ENCODE measurements at places on chromosomes 3 and 15.

GRCh38 chr15:76342382-76343201 lies 6.0 kb downstream of the ISL2 start:
- DNase-seq, result no peak

- no peak for DNase-seq
Observed at GRCh38 chr3:80606073-80606472, 838.3 kb upstream of the ROBO1 start.

DNA sequence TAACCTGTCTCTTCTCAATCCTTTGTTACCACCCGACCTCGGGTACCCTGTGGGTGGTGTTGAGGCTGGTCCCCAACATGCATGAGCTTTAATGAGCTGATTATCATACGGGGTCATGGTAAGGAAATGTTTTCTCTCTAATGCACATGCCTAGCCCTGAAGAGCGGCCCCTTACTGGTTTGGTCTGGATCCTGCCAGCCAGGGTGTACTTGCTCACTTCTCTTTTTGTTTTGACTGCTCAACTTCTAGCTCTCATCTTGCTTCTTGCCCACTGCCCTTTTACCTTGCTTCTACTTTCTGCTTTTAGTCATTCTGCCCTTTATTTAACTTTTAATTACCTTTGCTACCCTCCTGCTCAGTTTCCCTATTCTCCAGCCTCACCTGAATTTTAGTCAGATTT lies 44.3 kb upstream of the ACAD9 start:
- no peak for DNase-seq

DNA sequence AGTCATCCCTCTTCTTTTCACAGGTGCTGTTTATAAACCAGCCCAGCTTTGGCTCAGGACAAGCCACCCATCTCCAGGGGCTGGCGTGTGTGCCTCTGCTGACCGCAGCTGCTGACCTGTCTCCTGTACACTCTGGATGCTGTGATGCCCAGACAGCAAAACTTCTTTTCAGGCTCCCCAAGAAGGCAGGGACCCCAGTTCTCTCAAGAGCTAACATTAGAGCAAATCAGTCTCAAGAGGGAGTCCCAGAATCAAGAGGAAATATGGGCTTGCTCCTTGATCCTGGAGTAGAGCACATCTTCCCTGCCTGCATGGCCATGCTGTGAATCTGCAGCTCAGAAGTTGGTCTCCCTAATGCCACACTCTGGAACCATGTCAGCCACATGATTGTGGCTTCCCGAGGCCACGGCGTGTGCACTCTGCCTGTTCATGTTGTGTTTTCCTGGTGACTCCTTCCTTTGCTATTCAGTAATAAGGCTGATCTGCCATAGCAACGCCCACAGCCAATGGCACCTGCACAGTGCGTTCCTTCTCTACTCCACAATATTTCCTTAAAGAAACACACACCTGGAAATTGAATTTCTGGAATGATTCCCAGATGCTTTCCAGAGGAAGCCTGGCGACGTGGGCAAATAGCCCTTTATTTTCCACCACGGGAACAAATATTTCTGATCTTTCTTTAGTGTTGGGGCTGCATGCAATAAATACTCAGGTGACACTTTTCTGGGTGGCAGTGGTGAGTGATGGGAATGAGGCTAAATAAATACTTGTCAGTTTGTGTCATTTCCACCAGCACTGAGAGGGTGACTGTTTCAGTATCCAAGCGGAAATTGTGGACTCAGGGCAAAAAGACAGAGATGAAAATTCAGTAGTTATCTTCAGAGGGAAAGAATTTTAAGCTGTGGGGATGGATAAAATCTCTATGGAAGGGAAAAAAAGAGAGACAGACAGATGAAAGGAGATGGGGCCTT lies 21.9 kb upstream of the THSD4 start:
- no peak for DNase-seq

GRCh38 chr3:19248143-19248542 lies 99.8 kb downstream of the KCNH8 start:
- DNase-seq, result no peak

DNA sequence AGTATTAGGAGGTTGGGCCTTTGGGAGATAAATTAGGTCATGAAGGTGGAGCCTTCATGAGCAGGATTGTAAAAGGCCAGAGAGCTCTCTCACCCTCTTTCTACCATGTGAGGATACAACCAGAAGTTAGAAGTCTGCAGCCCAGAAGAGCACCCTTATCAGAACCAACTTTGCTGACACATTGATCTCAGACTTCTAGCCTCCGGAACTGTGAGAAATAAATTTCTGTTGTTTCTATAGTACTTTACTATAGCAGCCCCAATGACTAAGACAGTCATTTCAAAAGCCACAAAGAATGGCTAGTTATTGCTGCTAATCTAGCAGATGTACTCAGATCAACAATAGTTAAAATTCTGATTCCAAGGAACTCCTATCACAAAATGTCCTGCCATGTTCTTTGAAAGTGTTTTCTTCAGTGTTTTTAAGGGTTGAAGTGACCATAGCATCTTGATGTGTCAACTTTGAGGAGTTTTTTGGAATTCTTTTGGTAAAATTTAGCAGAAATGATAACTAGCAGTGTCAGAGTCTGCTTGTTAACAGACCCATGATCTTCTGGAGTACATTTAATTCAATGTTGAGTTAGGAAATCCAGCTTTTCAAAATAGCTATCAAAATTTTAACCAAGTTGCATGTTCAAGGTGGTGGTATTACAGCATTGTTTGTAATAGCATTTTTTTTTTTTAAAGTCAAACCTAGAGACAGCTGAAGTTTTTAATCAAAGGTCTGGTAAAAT lies 10.3 kb downstream of the DZIP3 start:
- no peak for DNase-seq

DNA sequence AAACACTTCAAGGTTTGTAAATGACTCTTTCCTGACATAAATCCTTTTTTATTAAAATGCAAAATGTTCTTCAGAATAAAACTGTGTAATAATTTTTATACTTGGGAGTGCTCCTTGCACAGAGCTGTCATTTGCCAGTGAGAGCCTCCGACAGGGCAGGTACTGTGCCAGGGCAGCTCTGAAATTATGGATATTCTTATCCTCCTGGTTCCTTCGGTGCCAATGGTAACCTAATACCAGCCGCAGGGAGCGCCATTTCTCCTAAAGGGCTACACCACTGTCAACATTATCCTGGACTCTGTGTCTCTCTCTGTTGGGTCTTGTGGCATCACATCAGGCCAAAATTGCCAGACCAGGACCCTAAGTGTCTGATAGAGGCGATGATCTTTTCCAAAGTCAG lies 33.0 kb downstream of the CHDH start:
- no peak for DNase-seq

DNA sequence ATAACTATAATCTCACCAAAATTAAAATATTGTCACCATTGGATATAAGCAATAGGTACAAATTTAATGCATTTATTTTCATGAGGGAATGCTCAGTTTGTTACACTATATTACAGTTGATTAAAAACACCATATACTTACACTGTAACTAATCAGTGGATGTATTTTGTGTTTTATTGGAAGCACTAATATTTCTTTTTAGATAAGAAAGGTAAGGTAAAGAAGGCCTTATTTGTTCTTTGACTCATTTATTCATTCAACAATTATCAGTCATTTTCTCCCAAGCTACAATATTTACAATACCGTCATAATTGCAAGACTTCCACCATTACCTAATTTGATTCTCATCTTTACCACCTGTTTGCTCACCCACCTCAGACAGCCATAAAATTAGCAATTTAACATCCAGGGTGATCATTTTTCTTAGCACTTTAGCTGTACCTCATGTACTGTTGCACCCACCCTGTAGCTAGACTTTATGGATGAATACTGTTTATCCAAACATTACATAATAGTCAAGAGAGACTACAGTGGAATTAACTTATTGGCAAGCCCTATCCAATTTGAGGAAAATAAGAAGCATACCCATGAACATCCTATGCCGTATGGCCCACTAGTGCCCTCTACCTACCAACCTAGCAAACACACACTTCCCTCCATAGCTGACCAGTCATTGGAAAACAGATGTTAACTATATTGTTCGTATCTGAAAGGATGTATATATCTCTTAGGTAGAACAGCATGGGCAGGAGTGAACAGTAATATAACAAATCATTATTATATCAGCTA lies 229.6 kb downstream of the BBX start:
- DNase-seq, result no peak

DNA sequence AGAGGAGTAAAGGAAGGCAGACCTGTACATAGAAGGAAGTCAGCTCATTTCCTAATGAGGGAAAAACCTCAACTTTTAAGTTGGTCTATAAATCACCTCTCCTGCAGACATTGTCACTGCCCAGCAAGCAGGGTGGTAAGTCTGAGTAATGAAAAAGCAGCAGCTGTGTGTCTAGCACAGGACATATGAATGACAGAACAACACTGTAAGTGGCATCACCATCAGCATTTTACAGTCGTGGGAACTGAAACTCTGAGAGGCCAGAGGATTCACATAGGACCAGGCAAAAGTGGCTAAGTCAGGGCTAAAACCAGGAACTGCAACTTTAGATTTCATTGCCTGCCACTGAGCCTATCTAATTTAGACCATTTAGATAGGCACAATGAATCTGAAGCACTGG lies 235.6 kb downstream of the CLSTN2 start:
- DNase-seq, result no peak

DNA sequence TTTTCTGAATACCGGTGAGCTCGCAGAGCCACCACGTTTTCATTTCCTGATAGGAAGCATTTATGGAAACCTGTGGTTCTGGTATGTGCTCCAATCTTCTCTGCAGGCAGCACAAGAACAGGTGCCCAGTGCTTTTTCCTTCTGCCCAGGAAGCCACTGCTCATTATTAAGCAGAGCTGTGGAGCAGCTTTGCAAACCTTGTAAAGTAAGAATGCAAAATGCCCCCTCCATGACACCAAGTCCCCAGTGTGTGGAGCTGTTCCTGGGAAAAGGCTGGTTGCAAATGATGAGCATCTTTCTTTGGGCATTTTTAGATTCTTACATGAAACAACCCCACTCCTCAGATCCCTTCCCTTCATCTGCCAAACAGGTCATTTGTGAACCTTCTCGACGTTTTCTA lies 65.7 kb upstream of the MRPL3 start:
- DNase-seq, result no peak

DNA sequence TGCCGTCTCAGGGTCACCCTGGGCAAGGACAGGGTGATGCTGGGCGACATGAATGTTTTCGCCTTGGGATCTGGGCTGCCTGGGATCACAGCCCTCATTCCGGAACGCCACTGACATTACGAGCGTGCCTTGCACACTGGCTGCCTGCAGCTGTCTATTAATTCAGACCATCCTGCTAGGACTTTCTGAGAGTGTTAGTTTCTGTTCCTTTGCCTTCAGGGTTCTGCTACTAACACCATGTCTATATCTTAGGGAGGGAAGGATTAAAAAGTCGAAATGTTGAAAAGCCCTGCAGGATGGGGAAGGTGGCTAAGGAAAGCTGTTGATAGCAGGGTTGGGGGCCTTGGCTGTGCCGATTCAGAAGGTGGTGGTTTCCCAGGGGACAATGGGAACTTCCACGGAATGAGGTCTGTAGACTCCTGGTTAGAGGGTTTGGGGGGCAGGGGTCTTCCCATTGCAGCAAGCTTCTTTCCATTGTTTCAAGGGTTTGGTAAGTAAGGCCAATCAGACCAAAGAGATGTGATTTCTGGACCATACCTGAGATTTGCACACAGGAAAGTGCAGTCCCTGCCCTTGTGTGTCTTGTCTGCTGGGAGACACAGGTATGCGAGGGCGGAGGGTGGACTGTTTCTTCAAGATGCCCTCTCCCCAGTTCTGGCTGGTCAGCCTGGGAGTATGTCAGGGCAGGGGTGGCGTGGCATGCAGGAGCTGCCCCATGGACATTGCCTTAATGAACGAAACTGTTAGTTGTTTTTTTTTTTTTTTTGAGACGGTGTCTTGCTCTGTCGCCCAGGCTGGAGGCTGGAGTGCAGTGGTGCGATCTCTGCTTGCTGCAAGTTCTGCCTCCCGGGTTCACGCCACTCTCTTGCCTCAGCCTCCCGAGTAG lies 50.9 kb downstream of the RGMA start:
- no peak for DNase-seq

GRCh38 chr3:189646853-189647542 lies 15.8 kb downstream of the TP63 start:
- DNase-seq, result no peak

- no peak for DNase-seq
Observed at GRCh38 chr3:138079901-138080300, 35.5 kb downstream of the DZIP1L start.

- DNase-seq, result no peak
Observed at GRCh38 chr3:188126934-188127333, 27.0 kb upstream of the LPP start.

DNA sequence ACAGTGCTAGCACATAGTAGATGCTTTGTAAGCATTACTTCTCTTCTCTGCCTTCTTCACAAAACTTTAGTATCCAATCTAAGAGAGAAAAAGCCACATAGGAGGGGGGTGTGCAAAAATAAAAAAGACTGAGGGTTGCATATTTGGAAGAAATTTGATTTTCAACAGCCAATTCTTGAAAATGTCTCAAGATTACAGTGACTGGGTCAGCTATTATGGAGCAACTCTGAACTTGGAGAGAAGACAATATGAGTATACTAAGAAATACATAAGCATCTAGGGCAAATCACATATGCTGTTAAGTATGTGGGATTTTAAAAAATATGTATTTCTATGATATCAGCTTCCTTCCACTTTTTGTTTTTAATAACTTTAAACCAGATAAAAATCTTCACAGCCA lies 196.6 kb upstream of the GOLIM4 start:
- DNase-seq, result no peak

GRCh38 chr3:48552111-48552951 lies 4.3 kb downstream of the PFKFB4 start:
- DNase-seq, result no peak

DNA sequence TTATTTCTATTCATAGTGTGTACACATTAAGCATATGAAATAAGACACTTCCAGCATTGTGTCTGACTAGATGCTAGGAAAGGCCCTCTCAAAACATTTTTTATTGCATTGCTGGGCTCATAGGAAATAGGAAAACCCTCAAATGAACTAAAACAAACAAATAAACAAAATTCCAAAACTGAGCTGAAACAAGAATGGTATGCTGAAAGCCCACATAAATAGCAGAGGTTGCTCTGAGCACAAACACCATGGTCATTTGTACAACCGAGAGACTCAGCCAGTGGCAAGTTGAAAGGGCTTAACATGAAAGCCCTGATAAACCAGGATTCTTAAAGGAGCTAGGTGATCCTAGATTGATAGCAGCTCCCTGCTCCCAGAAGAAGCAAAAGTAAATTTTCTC lies 310.0 kb upstream of the WNT5A start:
- DNase-seq, result no peak

DNA sequence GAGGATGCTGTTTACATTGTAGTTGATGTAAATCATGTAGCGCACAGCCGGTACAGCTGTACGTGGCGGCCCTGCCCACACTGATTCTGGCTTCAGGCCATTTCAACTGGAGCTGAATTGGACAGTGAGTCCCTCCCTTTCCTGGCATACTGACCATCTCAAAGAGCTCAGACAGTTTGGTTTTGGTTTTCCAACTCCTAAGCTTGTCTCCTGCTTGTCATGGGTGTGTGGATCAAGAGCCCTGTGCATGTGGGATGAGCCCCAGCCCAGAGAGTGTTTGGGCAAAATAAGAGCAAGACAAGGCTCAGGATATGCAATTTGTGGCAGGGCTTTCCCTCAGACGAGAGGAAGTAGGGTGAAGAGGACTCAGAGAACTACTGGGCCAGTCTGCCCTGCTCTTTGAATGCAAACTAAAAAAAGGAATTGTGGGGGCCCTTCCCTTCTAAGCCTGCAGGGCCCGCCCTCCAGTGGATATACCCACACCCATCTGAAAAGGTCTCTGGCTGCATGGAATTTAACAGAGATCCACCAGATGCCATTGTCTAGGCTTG lies 13.3 kb downstream of the ITGA11 start:
- no peak for DNase-seq
